Fibroblast of villous mesenchyme (primary cell): ENCODE measurements at places on chromosomes 11 and 22.

DNA sequence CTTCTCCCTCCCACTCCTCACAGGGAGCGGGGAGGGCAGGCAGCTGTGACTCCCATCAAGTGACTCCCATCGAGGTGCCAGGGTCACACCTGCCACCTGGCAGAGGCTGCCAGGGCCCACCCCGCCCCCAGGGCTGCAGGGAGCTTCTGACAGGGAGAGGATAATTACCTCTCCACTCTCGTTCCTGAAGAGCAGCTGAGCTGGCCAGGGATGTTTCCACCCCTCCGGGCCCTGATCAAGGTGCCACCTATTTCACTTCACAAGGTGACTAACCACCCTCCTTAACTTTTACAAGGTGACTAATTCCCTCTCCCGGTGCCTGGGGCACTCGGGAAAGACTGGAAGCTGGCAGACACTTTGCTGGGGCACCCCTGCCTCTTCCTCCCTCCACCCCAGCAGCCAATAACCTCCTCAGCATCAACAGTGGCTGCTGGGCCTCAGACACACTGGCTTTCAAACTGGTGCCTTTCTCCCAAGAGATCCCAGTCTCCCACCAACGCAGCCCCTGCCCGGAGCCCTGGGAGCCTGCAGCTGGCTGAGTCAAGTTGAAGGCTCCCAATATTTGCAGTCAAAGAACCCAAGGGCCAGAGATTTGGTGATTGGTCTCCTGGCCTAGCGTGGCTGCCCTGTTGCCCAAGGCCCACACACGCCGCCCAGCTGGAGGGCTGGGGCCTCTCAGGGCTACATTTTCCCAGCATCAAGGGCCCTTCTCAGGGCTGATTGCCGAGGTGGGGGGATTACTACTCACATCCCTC lies 22.0 kb upstream of the MYRF start:
- DNase-seq, result no peak

- no peak for DNase-seq
Observed at GRCh38 chr22:36753120-36753802, 22.7 kb downstream of the IFT27 start.

GRCh38 chr22:39984746-39985145 lies 10.0 kb upstream of the FAM83F start:
- no peak for DNase-seq

DNA sequence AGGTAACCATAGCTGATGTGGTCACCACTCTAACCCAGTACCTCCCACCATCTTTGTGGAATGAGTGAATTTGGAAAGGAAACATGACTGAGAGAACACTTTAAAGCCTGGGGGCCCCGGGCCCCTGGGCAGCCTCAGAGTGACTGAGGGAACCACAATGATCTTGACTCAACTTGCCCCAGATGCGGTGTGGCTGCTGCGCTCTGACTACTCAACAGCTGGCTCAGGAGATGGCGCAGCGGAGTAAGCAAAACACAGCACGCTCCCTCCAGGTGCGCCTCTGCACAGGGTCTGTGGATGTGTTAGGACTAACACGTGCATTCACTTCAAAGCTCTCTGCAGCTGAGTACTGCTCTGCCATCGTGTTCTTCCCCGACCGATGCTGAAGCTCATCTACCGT lies 5.9 kb downstream of the RNF215 start:
- no peak for DNase-seq

GRCh38 chr11:74641289-74641688 lies 48.9 kb downstream of the POLD3 start:
- DNase-seq, result peak; percentile 58

- DNase-seq, result no peak
Observed at GRCh38 chr22:26660961-26661578, 3.7 kb downstream of the MIAT start.

- DNase-seq, result peak; percentile 89
Observed at GRCh38 chr11:111557425-111558111, 17.0 kb downstream of the LAYN start.

- DNase-seq, result peak; percentile 26
Observed at GRCh38 chr11:122405547-122406341, 249.8 kb upstream of the UBASH3B start.
